ENCODE measurements at places on chromosomes 2 and 18.
A peak's percentile ranks its signal among the peaks of the same experiment; 100 is the strongest.

DNA sequence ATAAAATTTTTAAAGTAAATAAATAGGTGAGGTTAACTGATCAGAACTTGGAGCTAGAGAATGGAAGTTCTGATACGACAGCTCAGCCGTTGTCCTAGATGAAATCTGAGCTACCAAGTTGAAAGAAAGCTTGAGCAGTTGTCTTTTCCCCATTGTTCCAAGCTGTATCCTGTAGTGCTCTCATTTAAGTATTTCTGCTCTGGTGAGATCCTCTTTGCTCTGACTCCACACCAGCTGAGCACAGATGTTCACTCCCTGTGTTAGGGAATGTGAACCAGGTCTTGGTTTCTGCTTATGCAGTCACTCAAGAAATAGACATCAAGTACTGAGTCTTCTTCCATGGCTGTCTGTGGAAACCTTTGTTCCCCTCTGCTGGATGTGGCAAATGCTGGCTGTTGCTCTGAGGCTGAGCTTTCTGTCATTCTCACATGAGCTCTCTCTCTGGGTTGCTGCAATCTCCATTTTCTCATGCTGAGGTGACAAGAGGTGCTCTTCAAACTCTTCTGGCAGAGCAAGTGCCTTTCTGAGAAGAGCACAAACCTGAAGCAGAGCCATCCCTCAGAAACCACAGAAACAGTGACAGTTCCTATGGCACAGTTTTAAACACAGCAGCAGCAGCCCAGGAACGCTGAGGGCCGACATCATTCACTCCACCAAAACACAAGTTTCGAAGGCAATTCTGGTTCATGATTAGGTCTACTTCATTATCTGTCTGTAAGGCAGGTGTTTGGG lies 194.1 kb downstream of the SP3 start:
- no peak for DNase-seq

- peak; percentile 93 for DNase-seq
Observed at GRCh38 chr18:35580701-35581539, 620 bp upstream of the GALNT1 start.

DNA sequence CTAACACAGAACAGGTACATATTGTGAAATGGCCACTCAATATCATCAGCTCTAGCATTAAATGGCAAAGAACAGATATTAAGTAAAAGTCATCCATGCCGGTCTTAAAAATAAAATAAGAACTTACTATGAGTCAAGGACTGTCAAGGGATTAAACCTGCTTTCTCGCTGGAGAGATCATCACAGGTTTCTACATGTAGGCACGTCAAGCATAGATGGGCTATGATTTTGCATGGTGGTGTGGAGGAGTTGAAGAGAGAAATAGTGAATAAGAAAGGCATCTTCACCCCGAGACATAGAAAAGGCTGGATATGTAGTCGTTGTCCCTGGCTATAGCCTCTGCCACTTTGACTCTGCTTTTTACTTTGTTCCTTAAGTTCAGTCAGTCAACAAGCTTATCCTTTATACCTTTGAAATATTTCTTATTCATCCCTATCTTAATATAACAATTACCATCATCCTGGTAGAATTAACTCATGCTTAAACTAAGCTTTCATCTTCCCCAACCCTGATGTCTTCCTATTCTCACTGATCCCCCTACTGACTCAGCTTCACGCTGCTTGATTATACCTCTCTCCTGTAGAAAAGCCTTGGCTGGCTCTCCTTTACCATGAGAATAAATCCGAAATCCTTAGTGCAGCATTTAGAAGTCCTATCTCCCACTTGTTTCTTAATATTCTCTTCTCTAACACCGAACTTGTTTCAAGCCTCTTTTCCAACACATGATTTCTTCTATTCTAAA lies 42.5 kb downstream of the DSC3 start:
- DNase-seq, result no peak

DNA sequence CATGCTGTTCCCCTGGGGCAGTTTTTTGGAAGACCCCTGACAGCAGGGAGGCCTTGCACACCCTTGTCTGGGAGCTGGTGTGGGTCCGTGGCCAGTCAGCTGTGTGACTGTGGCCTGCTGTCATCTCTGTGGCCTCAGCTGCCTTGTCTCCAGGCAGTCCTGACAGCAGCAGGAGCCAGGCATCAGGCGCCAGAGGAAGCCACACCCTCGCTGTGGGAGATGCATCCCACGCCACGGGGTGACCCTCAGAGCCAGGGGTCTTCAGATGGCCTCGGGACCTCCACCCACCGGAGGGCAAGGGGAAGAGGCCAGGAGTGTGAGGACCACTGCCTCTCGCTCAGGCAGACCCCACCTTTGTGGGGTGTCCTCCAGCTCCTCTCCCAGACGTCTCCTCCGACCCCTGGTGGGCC lies 5.0 kb downstream of the BOK start:
- peak; percentile 67 for DNase-seq

DNA sequence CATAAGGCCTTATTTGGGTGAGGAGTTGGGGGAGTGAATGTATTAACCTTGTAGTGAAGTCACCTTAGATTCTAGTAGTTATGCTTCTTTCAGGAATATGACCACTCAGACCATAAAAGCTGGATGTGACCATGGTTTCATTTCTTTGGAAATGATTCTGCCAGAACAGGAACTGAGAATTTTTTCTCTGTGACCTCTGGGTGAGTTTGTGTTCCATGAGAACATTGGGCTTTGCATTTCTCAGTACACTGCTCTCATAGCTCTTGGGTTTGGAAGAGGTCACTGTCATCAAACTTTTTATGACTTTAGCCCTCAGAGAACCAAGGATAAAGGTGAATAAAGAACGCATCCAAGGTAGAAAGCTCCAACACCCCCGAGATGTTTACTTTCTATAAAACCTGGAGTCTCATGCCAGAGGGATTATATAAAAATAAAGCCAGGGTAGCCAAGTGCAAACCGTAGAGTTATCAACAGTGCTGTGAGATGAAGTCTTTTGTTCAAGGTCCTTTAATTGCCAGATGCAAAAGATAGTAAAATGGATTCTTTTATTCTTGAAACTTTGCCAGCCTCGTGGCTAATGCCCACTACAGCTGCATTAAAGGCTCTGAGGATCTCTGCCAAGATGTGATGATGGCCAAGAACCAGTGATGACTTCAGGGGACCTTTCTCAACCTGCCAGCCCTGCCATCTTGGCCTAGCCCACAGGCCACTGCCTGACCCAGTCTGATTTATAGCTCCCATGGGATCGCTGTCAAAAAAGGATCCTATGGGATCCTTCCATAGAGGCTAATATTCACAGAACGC lies 27.8 kb upstream of the MAT2A start:
- DNase-seq, result no peak

GRCh38 chr2:197675711-197676188 lies 363 bp upstream of the RFTN2 start:
- peak; percentile 5 for DNase-seq

DNA sequence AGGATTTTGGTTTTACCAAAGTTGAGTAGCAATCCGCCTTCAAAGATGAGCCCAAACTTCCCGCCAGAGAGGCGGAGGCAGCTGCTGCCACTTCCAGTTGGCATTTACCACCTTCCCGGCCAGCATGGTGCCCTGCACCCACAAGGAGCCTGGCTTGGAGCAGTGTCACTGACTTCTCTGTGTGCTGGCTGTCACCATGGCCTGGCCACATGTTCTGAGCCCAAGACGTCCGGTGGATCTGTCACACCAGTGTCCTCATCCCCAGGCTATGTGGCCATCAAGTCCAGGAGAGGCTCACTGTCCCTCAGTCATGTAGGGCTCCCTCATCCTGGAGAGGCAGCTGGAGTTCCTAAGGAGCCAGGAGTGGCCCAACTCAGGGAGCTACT lies 100.6 kb downstream of the ACKR3 start:
- no peak for DNase-seq

DNA sequence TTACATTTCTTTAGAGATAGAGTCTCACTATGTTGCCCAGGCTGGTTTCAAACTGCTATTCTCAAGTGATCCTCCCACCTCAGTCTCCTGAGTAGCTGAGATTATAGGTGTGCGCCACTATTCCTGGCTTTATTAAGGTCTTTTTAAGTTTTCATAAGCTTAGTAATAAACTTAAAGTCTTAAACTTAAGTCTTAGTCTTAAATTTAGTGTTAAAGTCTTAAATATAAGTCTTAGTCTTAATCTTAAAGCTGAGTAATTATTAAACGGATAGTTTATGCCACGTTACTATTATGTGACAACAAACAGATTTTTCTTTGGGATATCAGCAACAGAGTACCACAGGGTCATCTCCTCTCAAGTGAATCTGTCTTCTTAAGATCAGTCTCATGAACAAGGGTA lies 12.6 kb downstream of the FARP2 start:
- no peak for DNase-seq

- no peak for DNase-seq
Observed at GRCh38 chr2:201369775-201370174, 12.6 kb upstream of the FLACC1 start.

- no peak for DNase-seq
Observed at GRCh38 chr2:177235855-177236437, 23.4 kb downstream of the HNRNPA3 start.

GRCh38 chr2:189444322-189444721 lies 3.0 kb downstream of the WDR75 start:
- DNase-seq, result no peak

GRCh38 chr18:49015886-49016647 lies 65.3 kb upstream of the SMAD7 start:
- peak; percentile 4 for DNase-seq

- no peak for DNase-seq
Observed at GRCh38 chr18:59061914-59062642, 77.6 kb upstream of the SEC11C start.

- no peak for DNase-seq
Observed at GRCh38 chr18:56402872-56403516, 235.4 kb downstream of the TXNL1 start.

DNA sequence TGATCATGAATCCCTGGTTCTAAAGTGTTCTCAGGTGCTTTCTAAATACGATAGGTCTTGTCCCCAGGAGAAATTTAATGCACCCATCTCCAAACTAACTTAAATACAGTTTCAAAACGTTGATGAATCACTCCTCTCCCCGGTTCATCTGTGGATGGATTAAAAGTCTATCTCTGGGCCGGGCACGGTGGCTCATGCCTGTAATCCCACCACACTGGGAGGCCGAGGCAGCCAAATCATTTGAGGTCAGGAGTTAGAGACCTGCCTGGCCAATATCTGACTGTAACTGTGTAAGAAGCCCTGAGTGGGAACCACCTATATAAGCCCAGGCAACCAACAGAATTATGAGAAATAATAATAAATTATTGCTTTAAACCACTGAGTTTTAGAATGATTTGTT lies 78.7 kb downstream of the LONRF2 start:
- DNase-seq, result no peak

DNA sequence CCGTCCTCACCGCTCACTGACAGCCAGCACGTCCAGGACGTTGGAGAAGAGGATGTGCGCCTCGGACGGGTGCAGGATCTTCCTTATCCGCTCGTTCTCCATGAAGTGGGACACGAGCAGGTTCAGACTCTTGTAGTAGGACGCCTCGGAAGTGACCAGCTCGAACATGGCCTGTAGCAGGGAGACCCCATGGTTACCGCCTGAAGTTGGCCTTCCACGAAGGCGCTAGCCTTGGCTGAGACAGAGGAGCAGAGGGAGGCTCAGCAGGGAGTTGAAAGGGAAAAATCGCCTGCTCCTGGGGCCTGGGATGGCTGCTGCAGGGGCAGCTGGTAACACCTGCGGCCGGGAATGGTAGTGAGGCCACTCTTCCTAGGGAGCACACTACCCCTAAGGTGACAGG lies 24.7 kb downstream of the SNORC start:
- no peak for DNase-seq

- no peak for DNase-seq
Observed at GRCh38 chr2:12151716-12152115, 405.3 kb downstream of the LPIN1 start.

DNA sequence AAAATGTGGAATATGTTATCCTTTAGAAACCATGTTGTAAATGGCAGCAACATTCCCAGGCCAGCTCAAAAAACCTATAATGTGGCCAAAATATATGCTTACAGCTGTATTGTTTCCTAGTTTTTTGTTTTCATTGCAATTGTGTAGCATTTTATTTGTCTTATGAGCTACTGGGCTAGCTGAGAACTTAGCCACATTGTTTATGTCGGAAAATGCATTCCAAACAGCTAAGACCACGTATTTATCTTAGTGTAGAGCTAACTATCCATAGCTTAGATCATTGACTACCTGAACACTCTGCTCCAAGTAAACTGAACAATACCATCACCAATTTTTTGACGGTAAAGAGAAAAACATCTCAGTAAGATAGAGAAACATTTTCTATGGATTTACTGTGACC lies 38.4 kb downstream of the METAP1D start:
- no peak for DNase-seq

GRCh38 chr2:202599911-202600310 lies 34.9 kb upstream of the FAM117B start:
- DNase-seq, result no peak

- DNase-seq, result peak; percentile 90
Observed at GRCh38 chr2:69830045-69830905, 815 bp downstream of the GMCL1 start.

DNA sequence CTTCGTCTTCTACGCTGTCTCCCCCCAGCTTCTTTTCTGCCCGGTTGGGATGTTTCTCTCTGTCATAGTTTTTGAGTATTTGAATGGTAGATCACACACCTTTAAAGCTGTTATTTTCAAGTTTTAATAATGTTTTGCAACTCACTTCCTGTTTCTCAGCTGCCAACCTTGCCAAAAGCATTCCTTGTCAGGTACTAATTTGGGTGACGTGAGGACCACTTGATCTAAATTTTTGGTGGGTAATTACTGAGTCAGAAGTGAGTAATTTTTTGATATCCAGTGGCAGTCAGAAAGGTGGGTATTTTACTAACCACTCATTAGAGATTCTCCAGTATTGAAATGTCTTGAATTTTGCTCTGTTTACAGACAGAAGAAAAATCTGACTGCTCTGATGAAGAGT lies 852.4 kb upstream of the FANCL start:
- no peak for DNase-seq

DNA sequence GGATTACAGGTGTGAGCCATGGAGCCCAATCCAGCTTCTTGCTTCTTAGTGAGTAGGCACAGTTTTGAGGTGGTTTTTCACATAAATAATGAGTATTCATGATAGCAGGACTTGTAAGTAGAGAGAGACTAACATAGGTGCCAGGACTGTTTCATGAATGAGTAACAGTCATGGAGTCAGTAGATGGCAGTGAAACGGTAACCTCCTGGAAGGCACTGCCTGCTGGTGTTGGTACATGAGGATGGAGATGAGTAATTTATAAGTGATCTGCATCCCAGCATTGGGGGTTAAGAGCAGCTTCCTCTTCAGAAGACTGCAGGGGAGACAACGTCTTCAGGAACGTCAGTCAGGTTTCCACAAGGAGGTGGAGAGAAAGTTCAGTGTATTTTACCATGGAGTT lies 143.8 kb downstream of the HAUS1 start:
- DNase-seq, result no peak

- no peak for DNase-seq
Observed at GRCh38 chr2:51628917-51629316, 597.0 kb upstream of the NRXN1 start.

GRCh38 chr2:98874186-98874689 lies 61.8 kb downstream of the CRACDL start:
- DNase-seq, result peak; percentile 68

GRCh38 chr2:150866431-150866830 lies 379.0 kb upstream of the RND3 start:
- no peak for DNase-seq

GRCh38 chr2:85012431-85012830 lies 41.5 kb downstream of the KCMF1 start:
- DNase-seq, result no peak
